ENCODE measurements at places on chromosomes 11 and 22.

DNA sequence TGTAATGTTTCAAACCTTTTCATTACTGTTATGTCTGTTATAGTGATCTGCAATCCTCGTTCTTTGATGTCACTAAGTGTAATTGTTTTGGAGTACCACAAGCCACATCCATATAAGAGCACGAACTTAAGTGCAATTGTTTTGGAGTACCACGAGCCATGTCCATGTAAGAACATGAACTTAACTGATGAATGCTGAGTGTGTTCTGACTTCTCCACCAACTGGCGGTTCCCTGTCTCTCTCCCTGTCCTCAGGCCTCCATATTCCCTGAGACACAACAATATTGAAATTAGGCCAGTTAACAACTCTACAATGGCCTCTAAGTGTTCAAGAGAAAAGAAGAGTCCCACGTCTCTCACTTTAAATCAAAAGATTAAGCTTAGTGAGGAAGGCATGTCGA lies 23.5 kb downstream of the TESMIN start:
- DNase-seq = no peak

- no peak for DNase-seq
These were observed 90.7 kb upstream of the OR4B1 start for GRCh38 chr11:48125866-48126265.

GRCh38 chr22:35977136-35977535 lies 51.5 kb downstream of the RBFOX2 start:
- no peak for DNase-seq

GRCh38 chr11:97684486-97685439 lies 1295.0 kb downstream of the JRKL start:
- DNase-seq = no peak

- no peak for DNase-seq
These were observed 351.2 kb upstream of the API5 start for GRCh38 chr11:42960521-42961088.

- DNase-seq = no peak
These were observed 31.6 kb upstream of the ZBTB16 start for GRCh38 chr11:114027926-114028325.

DNA sequence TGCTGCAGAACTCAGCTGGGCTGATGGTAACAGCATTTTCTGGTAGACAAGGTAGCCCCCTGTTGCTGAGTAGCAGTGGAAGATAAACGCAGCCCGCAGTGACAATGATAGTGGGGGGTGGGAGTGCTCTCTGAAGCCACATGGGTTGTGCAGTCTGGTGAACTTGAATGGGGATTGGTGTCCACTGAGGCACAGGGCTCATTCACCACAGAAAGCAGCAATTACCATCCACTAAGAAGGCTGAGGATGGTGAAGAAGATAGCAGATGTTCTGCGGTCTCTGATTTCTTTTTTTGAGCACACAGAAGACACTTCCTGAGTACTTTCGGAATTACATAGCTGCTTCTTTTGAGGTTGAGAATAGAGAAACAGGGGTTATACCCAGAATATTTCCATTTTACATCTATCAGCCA lies 150.3 kb downstream of the LRRC4C start:
- DNase-seq = no peak

DNA sequence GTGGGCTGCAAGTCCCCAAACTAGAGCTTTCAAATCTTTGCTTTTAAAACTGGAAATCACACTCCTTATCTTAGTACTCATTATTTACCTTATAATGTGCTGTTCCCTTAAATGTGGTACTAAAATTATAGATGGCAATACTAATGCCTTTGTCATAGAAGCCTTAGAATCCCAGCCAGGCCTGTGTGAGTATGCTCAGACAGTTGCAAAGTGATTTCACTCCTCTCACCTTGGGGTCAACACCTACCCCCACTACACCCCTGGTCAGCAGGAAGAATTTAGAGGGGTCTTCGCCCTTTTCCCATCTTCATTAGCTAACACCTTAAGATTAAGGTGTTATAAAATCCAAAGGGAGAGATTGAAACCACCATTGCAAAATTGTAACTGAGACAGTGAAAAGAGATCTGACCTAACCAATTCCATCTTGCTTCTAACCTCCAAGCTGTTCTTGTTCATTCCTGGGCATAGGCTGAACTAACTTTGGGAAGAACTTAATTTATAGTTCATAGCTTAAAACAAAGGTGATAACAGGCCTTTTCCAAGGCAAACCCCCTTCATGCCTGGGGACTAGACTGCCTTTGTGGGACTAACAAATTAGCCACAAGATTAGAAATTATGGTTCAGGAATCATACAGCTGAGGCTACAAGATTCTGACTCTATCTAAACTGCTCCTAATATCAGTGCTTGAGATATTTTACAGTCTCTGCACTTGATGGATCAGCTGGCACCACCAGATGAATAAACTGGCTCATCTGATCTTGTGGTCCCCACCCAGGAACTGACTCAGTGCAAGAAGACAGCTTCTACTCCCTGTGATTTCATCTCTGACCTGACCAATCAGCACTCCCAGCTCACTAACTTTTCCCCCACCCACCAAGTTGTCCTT lies 10.4 kb upstream of the MRPL17 start:
- DNase-seq = peak; percentile 62
